ENCODE measurements at places on chromosomes 16 and 17.

DNA sequence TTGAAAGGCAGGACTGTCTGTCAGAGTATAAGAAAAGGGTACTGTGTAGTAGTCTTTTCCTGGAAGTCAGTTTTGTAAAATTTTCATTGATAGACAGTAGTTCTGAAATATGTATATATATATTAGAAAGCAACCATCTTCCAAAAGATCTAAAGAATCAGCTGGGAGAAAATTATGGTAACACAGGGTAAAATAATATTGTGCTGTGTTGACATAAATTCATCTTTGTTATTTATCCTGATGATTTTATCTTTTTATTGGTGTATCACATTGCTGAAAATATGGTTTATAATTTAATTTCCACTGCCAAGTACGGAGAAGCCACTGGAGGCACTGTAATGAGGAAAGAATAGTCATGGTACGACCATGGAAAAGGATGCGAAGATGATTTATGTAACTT lies 324.9 kb downstream of the CA10 start:
- H3K27ac ChIP-seq: no peak overlapping the region
- DNase-seq: no peak
- no peaks in the 10 kb centered on the region for H3K4me1 ChIP-seq
- H3K4me3 ChIP-seq: no peak overlapping the region

DNA sequence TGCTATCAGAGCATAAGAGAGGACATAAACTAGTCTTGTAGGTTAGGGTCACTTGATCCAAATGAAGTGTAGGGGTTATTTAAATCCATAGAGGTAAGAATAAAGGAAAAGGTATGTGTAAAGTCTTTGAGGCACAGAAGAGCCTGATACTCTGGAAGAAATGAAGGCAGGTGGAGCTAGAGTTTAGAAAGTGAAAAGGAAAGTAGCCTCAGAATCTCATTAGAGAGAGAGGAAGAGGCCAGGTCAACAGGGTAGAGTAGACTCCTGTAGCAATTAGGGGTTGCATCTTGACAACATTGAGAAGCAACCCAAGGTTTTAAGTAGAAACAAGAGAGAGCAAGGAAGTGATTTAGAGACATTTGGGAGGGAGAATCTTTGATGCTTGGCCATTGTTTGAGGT lies 235.2 kb upstream of the SOX9 start:
- DNase-seq: no peak
- H3K27ac ChIP-seq: no peak overlapping the region
- no peak overlapping the region for H3K4me3 ChIP-seq
- no peaks in the 10 kb centered on the region for H3K36me3 ChIP-seq
- H3K27me3 ChIP-seq: no peaks in the 10 kb centered on the region
- no peaks in the 10 kb centered on the region for H3K4me1 ChIP-seq

- no peak for DNase-seq
- H3K4me3 ChIP-seq: no peak overlapping the region
- H3K27ac ChIP-seq: no peak overlapping the region
- no peaks in the 10 kb centered on the region for H3K36me3 ChIP-seq
- H3K27me3 ChIP-seq: no peaks in the 10 kb centered on the region
These were observed 17.7 kb upstream of the HS3ST3A1 start for GRCh38 chr17:13619462-13619861.

- DNase-seq: no peak
- no peaks in the 10 kb centered on the region for H3K4me1 ChIP-seq
- H3K27ac ChIP-seq: no peak overlapping the region
- no peaks in the 10 kb centered on the region for H3K36me3 ChIP-seq
- H3K27me3 ChIP-seq: no peaks in the 10 kb centered on the region
These were observed 27.6 kb upstream of the ETV4 start for GRCh38 chr17:43573579-43574321.
